NCI-H1417 treated with DMSO at 0.1 percent for 48 hours (cell line): ENCODE measurements at places on chromosomes 4 and X.

DNA sequence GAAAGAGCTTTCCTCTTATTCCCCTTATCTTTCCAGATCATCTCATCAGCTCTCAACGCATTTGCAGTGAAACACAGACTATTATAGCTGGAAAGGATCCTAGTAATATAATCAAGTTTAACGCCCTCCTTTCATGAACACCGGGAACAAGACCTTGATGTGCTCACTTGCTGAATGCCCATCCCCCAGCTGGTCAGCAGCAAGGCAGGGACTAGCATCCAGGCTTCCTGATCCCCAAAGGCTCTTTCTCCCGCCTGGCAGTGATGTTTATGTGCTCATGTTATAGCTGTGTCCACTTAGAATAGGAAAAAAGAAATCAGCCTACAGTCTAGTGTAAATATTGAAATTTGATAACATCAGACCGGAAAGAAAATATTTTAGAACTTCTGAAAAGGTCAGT is 24.6 kb downstream of the GPC4 start:
- DNase-seq, result no peak

DNA sequence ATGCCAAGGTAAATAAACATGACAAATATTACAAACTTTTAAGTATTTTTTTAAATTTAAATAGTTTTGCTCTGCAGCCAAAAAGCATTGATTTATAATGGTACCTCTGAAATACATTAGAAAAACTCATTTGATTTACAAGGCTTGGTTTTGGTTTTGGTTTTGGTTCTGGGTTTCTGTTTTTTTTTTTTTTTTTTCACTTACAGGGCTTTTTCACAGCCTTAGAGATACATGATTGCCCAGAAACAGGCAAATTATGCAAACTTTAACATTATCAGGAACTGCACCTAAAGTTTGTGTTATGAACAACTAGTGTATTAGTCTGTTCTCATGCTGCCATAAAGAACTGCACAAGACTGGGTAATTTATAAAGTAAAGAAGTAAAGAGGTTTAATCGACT is 196.4 kb upstream of the DDX53 start:
- no peak for DNase-seq

DNA sequence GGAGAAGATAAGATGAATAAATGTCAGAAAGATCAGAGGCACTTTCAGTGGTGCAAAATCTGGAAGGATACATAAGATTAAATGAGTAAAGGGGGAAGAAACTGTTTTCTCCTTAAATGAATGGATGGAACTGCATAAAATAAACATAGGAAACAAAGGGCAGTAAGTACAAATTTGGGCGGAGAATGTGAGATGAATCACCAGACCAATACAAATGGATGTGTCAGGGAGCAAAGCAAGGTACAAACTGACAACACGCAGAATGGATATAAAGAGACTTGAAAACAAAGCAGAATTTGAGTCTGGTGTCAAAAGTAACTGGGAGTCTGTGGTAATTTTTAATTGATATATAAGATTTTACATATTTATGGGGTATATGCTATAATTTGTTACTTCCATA is 175.3 kb upstream of the PCDH18 start:
- no peak for DNase-seq

- no peak for DNase-seq
Observed at GRCh38 chr4:83723609-83724008, 187.7 kb downstream of the GPAT3 start.

- DNase-seq, result no peak
Observed at GRCh38 chrX:46485897-46486296, 59.3 kb downstream of the ZNF674 start.

- DNase-seq, result no peak
Observed at GRCh38 chr4:124157396-124158083, 555.0 kb downstream of the ANKRD50 start.

DNA sequence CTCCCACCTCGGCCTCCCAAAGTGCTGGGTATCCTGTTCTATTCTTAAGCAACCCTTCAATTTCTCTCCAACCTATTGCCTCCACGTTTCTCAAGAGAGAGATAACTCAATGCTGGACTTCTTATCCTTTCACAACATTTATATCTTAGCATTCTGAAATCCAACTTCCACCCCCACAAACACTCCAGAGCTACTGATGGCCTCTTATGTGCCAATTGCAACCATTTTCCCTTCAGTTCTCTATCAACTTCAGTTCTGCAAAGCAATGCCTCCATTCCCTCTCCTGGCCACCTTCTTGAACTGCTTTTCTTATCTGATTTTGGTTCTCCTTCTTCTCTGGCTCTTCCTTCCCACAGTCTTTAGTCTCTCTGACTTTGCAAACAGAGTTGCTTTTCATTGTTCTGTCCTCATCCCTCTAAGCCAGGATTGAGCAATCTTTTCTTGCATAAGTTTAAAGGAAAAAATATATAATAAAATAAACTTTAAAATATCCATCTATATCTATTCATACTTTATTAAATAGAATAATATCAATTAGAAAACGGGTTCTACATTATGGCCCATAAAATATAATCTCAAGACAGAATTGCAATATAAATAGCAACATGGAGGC is 3.6 kb upstream of the STBD1 start:
- no peak for DNase-seq

DNA sequence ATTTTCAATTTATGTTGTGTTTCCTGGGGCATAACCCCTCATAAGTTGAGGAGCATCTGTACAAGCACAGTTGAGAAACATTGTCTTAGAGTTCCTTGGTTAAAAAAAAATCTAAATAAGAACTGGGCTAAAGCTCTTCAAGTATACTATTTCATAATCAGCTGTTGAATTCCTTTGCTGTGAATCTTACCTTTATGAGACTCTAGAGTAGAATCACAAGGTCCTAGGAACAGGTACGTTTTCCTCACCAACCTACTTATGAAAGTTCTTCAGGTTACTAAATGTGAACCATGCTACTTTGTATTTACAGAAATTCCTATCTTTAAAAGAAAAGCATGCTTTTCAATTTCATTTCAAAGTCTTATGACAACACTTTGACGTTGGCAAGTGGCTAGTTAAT is 20.9 kb upstream of the SOD3 start:
- no peak for DNase-seq

DNA sequence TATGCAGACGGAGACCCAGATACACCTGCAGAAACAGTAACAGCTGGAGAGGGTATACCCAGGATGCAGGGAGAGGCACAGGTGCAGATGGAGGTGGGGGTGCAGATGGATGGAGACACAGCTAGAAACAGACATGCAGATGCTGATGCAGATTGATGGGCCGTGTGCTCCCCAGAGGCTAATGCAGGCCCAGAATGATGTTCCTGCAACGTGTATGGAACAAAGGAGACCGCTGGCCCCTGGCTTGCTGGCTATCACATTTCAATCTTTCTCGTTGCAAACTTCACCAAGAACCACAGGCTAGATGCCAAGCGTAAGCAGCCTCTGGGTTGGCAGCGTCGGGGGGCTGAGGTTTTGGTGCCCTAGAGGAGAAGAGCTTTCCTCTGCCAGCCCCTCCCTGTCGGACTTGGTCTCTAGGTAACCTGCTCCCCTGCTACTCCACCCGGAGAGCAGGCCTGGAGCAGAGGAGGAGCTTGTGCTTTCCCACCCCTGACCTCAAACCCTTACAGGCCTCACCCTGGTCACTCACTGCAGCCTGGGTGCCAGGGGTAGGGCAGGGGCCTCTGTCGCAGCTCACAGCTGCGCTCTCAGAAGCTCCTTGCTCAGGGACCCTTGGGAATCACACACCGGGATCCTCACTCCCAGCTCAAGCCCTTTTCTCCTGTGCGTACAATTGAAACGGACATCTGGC is 69.0 kb upstream of the PSAPL1 start:
- DNase-seq, result no peak

- no peak for DNase-seq
Observed at GRCh38 chr4:166277853-166278252, 404.8 kb downstream of the TLL1 start.
